CD4-positive, alpha-beta T cell treated with Interleukin-4 for 1 hour (primary cell): ENCODE measurements at places on chromosomes 4 and X.

GRCh38 chr4:4387531-4388310 is 819 bp downstream of the NSG1 start:
- no peak for DNase-seq

DNA sequence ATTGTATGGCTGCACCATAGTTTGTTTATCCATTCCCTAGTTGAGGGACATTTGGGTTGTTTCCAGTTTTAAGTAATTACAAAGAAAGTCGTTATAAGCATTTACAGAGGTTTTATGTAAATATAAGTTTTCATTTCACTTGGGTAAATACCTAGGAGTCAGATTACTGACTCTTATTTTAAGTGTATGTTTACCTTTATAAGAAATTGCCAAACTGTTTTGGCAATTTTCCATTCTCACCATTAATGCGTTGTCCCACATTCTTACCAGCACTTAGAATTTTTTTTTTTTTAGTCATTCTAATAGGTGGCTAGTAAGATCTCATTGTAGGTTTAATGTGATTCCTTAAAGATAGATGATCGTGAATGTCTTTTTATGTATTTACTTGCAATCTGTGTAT is 121.5 kb upstream of the NR3C2 start:
- DNase-seq, result no peak

GRCh38 chr4:40960941-40961340 is 211.2 kb downstream of the NSUN7 start:
- no peak for DNase-seq

GRCh38 chrX:19785647-19786046 is 101.8 kb downstream of the SH3KBP1 start:
- no peak for DNase-seq

GRCh38 chrX:23118163-23118562 is 118.4 kb downstream of the DDX53 start:
- DNase-seq, result no peak

- no peak for DNase-seq
These were observed 102.8 kb upstream of the CLNK start for GRCh38 chr4:10787365-10787764.

- no peak for DNase-seq
These were observed 245.1 kb downstream of the PPP3CA start for GRCh38 chr4:101102114-101102742.

GRCh38 chr4:61003301-61003700 is 196.8 kb upstream of the ADGRL3 start:
- no peak for DNase-seq

- no peak for DNase-seq
These were observed 17.0 kb downstream of the MRFAP1 start for GRCh38 chr4:6657242-6658208.

DNA sequence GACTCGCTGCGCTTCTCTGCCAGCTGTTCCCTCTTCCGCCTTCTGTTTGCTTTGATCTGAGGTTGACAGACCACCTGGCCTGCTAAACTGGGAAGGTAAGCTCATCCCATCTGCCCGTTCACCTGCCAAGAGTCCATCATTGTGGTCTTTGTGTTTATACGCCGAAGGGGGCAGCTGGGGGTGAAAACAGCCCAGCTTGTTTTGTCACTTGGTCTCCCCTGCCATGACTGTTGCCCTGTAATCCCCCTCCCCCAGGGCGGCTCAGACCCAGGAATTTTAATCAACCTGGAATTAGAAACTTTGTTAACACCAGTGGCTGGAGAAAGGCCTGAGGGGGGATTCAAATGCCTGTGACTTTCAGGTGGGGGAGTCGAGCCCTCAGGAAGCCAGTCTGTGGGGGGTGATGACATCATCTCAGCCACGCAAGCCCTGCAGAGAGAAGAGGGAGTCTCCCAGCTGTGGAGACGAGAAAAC is 333.3 kb downstream of the BCOR start:
- no peak for DNase-seq

DNA sequence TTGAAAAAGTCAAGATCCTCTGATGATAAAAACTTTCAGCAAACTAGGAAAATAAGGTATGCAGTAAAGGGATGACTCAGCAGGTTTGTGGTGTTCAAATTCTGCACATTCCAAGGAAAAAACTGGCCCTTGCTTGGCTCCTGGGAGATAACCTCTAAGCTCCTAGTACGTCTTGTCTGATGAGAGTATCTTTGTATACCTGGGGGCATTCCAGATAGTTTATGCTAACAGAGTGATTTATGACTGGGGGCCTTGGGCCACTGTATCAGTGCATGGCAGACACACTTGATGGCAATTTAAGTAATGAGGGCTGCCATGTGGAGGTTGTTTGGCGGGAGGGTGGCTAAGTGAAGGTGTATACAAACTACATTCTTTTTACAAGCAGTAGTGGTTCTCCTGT is 56.9 kb downstream of the NSG1 start:
- DNase-seq, result no peak

DNA sequence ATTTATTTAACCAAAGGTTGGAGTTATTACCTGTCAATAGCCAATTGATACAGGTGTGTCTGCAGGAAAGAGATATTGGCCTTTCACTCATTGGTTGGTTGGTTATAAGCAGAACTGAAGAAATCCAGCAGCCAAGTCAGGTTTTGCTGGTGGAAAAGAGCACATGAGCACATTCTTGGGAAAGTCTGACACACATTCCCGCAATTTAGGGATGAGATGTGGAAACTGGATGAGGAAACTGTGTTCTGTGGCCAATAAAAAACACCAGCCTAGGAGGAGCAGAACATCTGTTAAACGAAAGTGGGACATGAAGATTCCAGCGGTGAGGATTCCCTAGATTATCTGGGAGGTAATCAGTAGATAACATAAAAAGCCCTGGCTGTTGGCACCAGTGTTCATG is 567.4 kb upstream of the CPEB2 start:
- DNase-seq, result no peak

GRCh38 chr4:123588631-123589241 is 192.1 kb downstream of the SPRY1 start:
- no peak for DNase-seq

GRCh38 chrX:81195712-81196111 is 6.0 kb downstream of the HMGN5 start:
- peak; percentile 53 for DNase-seq

DNA sequence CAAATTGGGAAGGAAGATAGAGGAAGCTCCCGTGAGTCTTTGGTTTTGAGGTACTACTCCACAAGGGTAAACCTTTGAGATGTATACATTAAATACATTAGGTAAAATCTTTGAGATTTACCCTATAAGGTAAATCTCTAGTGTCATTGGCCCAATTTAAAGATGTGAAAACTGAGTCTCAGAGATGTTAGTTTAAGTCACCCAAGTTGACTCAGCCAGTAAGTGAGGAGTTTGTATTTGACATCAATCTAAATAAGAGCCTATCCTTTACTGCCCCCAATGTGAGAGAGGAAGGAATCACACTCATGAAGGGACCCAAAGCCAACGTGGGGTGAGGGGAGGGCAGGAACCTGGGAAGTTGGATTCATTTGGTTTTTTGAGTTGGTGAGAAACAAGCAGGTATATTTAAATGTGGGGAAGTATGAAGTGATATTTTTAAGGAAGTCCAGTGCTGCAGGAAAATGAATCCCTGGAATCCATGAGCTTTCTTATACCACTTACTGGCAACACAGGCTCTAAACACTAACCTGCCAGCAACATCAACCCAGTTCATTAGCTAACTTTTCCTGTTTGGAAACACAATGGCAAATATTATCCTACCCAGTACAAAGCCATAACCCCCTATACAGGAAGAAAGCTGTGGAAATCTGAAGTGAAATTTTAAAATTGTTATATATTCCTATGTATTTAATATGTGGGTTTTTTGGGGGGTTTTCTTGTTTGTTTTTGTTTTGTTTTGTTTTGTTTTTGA is 55.3 kb downstream of the PALLD start:
- no peak for DNase-seq

GRCh38 chr4:164204434-164204833 is 549.5 kb upstream of the SMIM31 start:
- no peak for DNase-seq

GRCh38 chrX:47772764-47773163 is 63.9 kb upstream of the ZNF81 start:
- DNase-seq, result no peak

DNA sequence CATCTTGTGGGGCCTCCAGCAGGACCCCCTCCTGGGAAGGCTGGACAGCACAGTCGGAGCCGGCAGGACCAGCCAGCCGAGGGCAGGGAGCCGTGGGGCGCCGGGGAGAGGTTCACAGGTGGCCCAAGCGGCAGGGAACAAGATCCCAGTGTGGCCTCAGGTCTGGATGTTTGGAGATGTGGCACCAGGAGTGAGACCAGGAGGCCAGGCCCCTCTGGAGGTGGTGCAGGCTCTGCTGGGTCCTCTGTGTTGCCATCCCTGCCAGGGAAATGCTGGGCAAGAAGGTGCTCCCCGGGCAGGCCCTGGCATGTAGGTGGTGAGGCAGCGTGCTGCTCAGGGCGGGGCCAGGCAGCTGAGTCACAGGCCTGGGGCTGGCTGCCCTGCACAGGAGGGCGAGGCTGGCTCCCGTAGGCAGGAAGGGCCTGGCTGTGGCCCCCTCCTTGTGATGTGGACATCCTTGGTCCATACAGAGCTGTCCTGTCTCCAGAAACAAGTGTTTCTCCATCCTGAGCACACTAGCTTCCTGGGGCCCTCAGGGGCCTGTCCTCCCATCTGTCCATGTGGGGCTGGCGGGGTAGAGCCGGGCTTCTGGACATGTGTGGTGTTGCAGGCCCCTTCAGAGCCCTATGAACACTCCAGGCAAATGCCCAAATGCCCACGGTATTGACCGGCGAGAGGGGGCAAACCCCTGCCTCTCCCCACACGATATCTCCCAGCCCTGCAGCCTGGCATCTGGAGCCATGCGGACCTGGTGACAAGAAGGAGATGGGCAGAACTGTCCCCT is 4.8 kb upstream of the HGFAC start:
- DNase-seq, result no peak

DNA sequence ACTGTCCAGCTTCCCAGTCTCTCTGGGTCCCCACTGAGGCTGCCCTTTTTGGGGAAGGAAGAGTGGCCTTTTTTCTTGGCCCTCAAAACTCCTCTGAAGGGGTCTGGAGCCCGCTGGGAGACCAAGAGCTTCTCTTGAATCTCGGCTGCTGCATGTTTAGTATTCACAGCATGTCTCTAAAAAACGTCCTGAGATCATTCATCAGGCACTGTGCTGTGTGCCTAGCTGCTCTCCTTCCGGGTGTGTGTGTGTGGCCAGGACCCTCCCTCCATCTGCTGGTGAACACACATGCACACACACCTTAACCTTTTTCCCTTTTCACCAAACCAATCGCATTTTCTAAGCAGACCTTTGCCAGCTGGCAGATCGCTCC is 841 bp upstream of the FRMPD3 start:
- DNase-seq, result no peak

- no peak for DNase-seq
These were observed 47.8 kb downstream of the SEPSECS start for GRCh38 chr4:25112366-25112994.

DNA sequence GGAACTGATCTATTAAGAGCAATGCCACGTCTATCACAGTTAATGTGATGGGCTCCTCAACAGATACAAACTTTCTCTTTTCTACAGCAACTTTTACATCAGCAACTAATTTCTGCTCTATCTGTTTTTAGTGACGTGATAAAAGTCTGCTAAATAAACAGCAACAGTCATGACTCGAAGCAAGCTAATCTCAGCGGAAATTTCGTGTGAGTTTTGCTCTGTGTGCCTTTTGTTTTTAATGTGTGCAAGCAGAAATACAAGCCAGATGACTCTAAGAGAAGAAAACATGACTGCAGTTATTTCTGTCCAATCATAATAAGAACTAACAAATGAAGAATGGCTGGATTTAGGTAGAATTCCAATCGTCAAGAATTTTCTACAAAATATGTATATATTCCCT is 214.3 kb downstream of the LDB2 start:
- DNase-seq, result no peak

- no peak for DNase-seq
These were observed 534.5 kb downstream of the GLUD2 start for GRCh38 chrX:121581885-121582284.

DNA sequence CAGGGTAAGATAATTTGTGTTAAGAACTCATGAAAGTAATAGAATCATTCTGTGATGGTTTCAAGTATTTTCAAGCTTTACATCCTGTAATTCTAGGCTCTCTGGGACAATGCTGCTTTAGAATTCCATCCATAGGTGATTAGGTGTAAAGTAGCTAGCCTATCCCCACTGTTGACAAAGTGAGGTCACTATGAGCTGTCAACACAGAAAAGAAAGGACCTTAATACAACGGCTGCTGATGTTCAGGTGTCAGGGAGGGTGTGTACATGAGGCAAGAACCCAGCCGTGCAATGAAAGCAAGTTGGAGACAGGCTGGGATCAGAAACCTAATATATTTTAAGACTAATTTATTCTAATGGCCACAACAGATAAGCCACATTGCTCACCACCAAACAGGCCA is 36.8 kb upstream of the SH3RF1 start:
- DNase-seq, result no peak

GRCh38 chr4:99615170-99615820 is 40.7 kb downstream of the MTTP start:
- no peak for DNase-seq

DNA sequence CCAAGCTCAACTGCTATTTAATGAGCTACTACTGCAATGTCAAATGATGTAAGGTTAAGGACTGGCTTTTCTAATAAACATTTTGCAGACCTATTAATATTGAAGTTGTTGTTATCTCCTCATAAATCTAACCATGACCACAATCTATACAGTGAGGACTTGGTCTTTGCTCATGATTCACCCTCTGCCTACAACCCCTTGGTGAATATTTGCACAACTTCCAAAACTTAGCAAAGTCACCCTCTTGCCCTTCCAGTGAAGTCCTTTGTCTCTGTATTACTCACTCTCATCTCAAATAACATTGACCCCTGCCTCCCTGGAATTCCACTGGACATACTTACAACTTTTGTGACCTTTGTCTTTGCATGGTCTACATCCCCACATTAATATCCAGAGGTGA is 204.5 kb downstream of the KCNIP4 start:
- DNase-seq, result no peak

GRCh38 chr4:147769386-147769785 is 37.5 kb downstream of the ARHGAP10 start:
- no peak for DNase-seq

DNA sequence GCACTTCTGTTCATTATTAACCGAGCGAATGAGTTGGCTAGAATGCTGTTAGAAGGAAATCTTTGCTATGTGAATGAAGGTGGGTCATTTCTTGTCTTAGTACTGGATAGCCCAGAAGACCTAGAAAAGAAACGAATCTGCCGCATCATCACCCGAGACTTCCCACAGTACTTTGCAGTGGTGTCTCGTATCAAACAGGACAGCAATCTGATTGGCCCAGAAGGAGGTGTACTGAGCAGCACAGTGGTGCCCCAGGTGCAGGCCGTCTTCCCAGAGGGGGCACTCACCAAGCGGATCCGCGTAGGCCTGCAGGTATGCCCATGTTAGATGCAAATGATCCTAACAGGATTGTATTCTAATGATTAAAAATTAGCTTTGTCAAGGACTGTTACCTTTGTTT is 286.3 kb downstream of the ANK2 start:
- no peak for DNase-seq
